Tongue (tissue), 3 donors: ENCODE measurements at places on chromosomes 1 and 21.
A peak's percentile ranks its signal among the peaks of the same experiment; 100 is the strongest.

DNA sequence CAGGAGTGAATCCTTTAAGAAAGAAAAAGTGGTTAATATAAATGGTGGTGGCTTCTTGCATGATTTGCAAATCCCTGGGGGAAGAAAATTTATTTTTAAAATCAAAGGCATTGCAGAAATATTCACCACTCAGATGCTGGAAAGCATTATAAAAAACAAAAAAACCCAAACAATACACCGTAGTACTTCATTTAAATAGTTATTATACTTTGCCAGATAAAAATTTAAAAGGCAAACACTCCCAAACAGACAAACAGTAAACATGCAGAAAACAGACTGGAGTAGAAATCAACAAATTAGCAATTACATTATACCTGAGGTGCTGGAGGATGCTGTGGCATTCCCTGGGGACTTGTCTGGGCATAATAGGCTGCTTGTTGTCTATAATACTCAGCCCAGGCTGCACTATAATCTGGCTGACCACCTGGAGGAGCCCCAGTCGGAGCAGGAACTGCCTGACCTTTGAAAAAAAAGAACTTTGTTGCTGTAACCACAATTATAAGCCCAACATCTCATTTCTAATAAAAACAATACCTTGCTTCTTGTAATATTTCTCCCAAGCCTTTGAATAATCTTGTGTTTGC lies 29.9 kb downstream of the FUBP1 start:
- peak; percentile 27 for DNase-seq

DNA sequence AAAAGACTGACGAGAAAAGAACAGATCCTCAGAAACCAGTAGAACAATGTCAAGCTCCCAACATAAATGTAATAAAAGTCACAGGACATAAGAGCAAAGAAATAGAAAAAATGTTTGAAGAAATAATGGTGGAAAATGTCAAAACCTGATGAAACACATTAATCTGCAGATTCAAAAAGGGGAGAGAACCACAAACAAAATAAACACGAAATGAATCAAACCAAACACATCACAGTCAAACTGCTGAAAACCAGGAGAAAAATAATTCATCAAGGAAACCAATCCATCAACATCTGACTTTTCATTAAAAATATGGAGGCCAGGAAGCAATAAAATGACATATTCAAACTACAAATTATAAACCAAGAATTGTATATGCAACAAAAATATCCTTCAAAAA lies 31.9 kb downstream of the TRIM33 start:
- no peak for DNase-seq

- no peak for DNase-seq
These were observed 287.4 kb upstream of the RUNX1 start for GRCh38 chr21:35336534-35336933.

DNA sequence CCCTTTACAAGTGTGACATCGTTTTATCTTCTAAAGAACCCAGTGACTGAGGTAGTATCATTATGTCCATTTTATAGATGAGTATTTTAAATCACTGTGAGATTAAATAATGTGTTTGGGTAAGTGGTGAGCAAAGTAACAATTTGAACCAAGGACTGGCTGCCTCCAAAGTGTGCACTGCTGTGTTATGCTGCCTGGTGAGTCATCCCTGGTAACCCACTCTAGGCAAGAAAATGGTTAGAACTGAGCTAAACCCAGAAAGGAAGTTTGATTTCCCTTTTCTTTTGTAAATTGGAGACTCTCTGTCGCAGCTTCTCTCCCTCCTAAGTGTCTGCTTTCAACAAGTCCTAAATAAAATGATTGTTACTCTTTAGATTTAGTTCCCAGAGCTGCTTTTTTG lies 342.8 kb upstream of the KAZN start:
- DNase-seq: no peak

- DNase-seq: no peak
These were observed 60.6 kb downstream of the AGPAT3 start for GRCh38 chr21:43925609-43926008.

DNA sequence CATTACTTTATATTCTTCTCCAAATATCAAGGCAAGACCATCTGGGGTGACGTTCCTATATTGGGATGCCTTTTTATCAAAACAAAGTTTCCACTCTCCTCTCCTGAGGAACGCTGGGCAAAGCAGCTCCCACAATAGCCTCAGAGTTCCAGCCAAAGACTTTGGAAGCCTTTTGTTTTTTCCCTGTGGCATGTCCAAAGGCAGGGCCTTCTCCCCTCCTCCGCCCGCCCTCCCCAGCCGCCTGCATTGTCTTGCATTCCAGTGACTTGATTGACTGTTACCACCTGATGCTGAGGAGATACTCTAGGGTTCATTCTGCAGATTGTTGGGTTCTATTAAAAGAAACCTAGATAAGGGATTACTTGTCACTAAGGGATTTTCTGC lies 43.5 kb downstream of the PROX1 start:
- DNase-seq: no peak

DNA sequence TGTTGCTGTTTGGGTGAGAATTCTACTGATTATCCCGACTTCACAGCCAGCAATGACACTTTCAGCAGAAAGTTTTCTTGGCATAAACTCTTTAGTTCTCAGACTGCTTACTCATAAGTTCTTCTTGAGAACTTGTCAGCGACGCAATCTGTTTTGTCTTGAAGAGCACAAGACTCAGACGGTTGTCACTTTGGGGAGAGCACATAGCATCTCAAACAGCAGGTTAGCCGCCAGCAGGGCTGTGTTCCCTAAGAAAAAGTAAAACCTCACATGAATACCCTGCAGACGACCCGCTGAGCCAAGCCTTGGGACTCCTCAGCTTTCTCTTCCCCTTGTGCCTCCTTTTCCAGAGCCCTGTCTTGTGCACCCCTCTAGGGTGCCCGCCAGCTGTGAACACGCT lies 11.4 kb downstream of the AGMAT start:
- DNase-seq: no peak

- DNase-seq: peak; percentile 93
These were observed at the start of gene SELENBP1 for GRCh38 chr1:151372058-151372934. Gene SELENBP1, minus strand, starts transcription at chr1:151372705. Its CDS starts 64 bp downstream, at chr1:151372641.

- no peak for DNase-seq
These were observed 110.4 kb downstream of the NFIA start for GRCh38 chr1:61192663-61193330.

- no peak for DNase-seq
These were observed 8.6 kb upstream of the SLC19A2 start for GRCh38 chr1:169494343-169494742.
